ENCODE measurements at places on chromosomes 3 and 15. TPM values are rescaled to one million over a fixed set of nuclear protein-coding genes. Genes with fewer than 3 reads are reported as not detected.

Gene SMCO1
- total RNA-seq, result 78.6 TPM

- DNase-seq, result no peak
These were observed 13.2 kb upstream of the TEX9 start for GRCh38 chr15:56351957-56352506.

Gene HIGD2B
- not detected for total RNA-seq

DNA sequence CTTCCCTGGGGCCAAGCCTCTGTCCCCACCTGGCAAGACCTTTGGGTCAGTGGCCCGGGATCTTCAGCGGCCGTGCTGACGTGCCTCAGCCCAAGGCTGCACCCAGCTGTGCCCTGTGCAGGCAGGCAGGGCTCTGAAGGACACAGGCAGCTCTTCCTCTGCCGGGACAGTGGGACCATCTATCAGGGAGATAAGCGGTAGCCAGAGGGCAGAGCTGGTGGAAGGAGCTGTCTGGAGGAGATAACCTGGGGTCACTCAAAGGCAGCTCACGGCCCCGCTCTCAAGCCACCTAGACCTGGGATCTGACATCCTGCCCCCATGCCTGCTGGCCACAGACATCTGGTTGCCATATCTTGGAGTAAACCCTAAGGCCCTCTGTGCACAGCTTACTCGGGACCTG lies 27.3 kb downstream of the DUSP7 start:
- no peak for DNase-seq

- DNase-seq, result no peak
These were observed 11.4 kb downstream of the FAM107A start for GRCh38 chr3:58565621-58566397.

Gene CCDC39
- not detected for total RNA-seq

Gene TMEM42
- total RNA-seq, result 8.8 TPM

GRCh38 chr3:134847349-134847748 lies 52.3 kb downstream of the EPHB1 start:
- no peak for DNase-seq

Gene CCDC71
- 9.4 TPM for total RNA-seq

Gene AADACL2
- total RNA-seq, result not detected

DNA sequence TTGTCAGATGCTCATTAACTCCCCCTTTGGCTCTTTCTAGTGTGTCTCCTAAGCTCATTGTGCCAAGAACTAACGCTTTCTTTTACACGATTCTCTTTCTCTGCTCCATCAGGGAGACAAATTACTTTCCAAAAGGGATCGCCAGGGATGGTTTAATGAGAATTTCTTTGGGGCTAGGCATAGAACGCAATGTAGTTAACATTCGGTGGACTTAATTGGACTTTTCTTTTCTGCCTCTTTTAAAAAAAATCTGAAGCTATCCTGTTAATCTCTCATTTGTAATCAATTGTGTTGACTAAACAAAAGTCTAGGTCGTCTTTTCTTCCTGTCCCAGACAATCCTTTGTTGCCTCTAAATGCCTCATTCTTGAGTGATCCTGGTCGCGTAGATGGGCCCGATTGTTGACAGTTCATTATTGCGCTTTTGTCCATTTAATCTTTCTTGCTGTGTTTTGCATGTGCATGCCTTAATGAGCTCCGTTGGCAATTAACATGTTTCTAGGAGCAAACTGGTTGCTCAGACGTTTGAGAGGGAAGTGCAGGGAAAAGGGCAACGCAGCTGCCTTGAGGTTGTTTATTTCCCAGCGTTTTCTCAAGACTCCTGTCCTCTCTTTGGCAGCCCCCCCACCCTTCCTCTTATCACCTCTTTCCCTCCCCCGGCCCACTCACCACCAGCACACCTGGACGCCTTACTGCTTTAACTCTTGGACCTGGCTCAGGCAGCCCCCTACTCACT lies 7.8 kb downstream of the FEZF2 start:
- DNase-seq, result no peak

GRCh38 chr3:184240384-184241140 lies 8.2 kb downstream of the ALG3 start:
- no peak for DNase-seq

DNA sequence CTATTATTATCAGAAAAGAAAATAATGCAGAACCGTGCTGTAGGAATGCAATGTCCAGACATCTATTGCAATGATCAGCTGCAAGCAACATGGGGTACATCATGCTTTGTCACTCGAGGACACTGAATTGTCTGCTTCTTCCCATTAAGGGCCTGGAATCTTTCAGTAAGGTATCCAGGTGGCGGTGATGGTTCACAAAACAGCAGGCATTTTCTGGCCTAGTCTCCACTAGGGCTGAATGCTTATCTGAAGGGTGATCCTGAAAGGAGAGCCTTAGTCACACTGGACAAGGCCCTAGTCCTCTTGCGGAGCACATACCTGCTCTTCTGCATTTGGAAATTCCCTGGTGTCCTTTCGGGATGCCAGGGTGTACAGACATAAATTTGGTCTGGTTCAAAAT lies 21.2 kb downstream of the ITPR1 start:
- no peak for DNase-seq

- DNase-seq, result no peak
These were observed 219.5 kb upstream of the CBLB start for GRCh38 chr3:106088304-106088703.

DNA sequence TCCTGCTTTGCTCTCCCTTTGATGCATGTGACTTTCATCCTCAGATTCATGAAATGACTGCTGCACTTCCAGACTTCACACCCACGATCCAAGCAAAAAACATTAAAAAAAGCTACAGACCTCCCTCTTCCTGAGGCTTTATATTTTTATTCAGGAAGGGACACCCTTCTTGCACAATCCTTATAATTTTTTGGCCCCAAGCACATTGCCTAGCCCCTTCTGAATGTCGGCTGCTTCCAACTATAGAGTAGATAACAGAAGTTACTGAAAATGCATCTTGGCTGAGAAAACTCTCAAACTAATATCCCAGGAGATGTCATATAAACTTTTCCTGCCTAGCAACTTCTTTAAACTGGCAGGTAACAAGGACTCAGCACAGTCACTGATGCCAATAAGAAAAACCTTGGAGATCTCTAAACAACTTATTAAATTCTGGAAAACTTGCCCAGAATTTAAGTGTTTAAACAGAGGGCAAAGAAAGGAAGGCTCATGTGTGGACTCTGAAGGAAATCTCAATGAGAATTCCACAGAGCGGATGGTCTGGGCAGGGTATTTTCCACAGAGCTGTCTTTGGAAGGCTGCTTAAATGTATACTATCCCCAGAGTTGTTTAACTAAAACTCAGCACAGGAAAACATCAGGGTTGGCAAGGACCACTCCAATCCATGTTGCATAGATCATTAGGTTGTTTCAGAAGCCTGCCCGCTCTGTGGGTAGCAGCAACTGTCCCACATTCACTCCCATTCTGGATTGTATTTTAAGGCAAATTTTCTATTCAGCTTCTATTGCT lies 746.8 kb upstream of the LMCD1 start:
- DNase-seq, result no peak

- DNase-seq, result no peak
These were observed 295.4 kb upstream of the IL12A start for GRCh38 chr3:159693226-159693625.

- no peak for DNase-seq
These were observed 137.5 kb downstream of the ADAM10 start for GRCh38 chr15:58611731-58612676.
